ENCODE measurements at places on chromosomes 16 and 17. TPM values are rescaled to one million over a fixed set of nuclear protein-coding genes. Genes with fewer than 3 reads are reported as not detected.

GRCh38 chr17:33381201-33381600 is 88.1 kb upstream of the ASIC2 start:
- no peak overlapping the region for H3K27ac ChIP-seq
- H3K36me3 ChIP-seq, result no peaks in the 10 kb centered on the region
- no peaks in the 10 kb centered on the region for H3K4me1 ChIP-seq

DNA sequence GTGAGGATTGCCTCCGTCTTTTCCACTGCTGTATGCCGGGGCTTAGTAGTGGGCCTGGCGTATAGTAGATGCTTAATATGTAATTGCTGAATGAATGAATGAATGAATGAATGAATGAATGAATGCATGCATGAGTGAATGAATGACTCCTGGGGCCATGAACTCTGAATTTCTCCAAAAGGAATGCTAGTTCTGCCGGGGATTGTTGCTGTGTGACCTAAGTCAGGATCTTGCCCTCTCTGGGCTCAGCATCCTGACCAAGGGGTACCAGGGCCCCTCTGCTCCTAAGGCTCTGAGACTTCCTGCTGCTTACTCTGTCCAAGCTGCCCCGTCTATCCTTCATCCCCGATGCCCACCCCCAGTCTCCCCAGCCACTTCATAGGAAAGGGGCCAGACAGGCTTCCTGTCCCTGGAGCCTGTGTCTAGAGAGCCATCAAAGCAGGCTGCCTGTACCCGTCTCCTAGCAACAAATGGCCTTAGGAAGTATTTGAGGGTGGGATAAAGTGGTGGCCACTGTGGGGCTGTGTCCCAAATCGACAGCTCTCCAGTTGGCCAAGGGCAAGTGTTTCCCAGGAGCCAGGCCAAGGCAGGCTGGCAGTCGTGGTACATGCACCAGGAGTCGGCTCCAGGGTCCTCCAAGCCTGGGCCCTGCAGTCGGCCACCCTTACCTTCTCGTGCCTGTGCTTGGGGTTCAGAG is 11.6 kb upstream of the MPRIP start:
- H3K4me3 ChIP-seq, result no peak overlapping the region
- H3K36me3 ChIP-seq, result no peaks in the 10 kb centered on the region
- H3K4me1 ChIP-seq, result peaks cover 63% of the 10 kb centered on the region
- peaks cover 5% of the 10 kb centered on the region for H3K27me3 ChIP-seq
- no peak overlapping the region for H3K27ac ChIP-seq

DNA sequence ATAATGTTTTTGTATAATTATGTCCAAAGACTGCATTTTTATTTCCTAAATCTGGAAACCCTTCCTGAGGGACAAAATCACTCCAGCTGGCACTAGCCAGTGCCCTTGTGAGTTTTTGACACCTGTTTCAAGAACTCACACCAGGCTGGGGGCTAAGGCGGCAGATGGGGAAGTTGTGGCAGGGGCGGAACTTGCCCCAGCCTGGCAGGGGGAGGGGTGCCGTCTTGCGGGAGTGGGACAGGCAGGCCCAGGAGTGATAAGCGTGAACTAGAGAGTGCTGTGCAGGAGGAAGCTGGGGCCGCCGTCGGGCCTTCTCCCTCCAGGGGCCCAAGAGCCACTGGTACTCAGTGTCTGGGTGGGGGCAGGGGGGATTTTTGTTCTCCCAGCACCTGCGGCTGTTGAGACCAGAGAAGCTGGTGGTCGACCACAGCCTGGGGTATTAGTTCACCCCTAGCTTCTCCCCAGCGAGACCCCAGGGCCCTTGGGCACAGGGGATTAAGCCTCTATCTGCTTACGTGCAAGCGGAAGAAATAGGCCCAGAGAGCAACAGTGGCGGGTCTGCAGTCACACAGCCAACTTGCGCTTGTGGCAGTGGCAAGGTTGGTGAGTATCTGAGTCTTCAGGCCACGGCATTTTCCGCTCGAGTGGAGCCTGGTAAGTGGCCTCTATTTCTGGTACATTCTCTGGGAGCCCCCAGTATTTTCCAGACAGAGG is 40.2 kb upstream of the PLCG2 start:
- no peaks in the 10 kb centered on the region for H3K4me1 ChIP-seq
- H3K27ac ChIP-seq, result no peak overlapping the region
- peaks cover 1% of the 10 kb centered on the region for H3K27me3 ChIP-seq
- no peak for DNase-seq
- H3K36me3 ChIP-seq, result no peaks in the 10 kb centered on the region

- H3K4me3 ChIP-seq, result peak within 1 kb of the TSS; percentile 97
- H3K27ac ChIP-seq, result peak within 1 kb of the TSS; percentile 98
- DNase-seq, result peak; percentile 88
- H3K4me1 ChIP-seq, result peaks cover 20% of the 10 kb centered on the region
Measured at GRCh38 chr17:81702934-81703746, at the start of gene MRPL12. Gene MRPL12 (plus strand): TSS chr17:81703367. CDS start chr17:81703502, 135 bp downstream.

GRCh38 chr16:21161211-21161610 is 2.7 kb downstream of the LDAF1 start:
- peaks cover 70% of the 10 kb centered on the region for H3K4me1 ChIP-seq
- no peak for DNase-seq
- peaks cover 29% of the 10 kb centered on the region for H3K36me3 ChIP-seq
- peaks cover 2% of the 10 kb centered on the region for H3K27me3 ChIP-seq
- no peak overlapping the region for H3K27ac ChIP-seq
- no peak overlapping the region for H3K4me3 ChIP-seq

- DNase-seq, result no peak
- H3K27ac ChIP-seq, result no peak overlapping the region
- H3K4me1 ChIP-seq, result no peaks in the 10 kb centered on the region
Measured at GRCh38 chr17:31469959-31470358, 78.5 kb downstream of the RAB11FIP4 start.

DNA sequence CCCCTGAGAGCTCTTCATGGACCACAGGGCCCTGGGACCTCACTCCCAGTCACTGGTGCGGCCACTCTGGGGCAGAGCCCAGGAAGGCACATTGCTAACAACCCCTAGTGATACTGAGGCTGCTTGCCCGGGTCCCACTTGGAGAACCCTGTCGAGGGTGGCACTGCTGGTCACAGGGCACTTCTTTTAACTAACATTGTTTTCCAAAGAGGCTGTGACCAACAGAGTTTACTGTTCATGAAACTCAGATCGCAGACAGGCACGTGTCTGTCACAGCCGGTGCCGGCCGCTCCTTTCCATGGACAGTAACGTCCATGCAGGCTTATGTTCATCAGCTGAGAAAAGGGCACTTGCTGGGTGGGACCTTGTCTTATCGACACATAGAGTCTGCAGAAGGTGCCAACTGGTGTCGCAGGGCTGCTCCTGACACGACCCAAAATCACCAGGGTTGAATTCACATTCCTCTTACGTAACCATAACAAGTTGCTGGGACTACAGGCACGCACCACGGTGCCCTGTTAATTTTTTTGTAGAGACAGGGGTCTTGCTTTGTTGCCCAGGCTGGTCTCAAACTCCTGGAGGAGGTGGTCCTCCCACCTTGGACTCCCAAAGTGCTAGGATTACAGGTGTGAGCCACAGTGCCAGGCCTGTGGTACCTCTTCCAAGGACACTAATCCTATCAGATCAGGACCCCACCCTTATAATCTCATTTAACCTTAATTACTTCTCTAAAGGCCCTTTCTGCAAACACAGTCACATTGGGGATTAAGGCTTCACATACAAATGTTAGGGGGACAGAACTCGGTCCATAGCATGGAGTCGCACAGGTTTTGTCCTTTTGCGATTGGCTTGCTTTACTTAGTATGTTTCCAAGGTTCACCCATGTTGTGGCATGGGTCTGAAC is 1.2 kb upstream of the ZC3H18 start:
- peak overlapping the region; percentile 77 for H3K27ac ChIP-seq
- H3K4me3 ChIP-seq, result peak overlapping the region; percentile 88
- H3K4me1 ChIP-seq, result peaks cover 33% of the 10 kb centered on the region

Gene CCL14
- total RNA-seq, result not detected

DNA sequence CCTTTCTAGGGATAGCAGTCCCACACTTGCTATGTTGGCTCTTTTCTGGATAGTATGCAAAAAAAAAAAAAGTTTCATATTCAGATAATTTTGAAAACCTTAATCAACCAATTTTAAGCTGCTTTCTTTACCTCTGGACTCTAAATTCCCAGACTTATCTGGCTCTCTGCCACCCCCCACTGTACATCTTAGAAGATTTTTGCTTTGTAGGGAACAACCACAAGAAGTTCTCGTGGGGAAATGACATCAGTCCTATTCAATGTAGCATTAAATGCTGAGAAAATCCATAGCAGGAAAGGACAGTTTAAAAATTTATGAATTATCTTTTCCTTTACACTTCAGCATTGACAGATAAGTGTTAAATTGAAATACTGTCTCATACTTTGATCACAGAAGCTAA is 562.7 kb upstream of the HSBP1 start:
- H3K27me3 ChIP-seq, result no peaks in the 10 kb centered on the region
- DNase-seq, result no peak
- H3K4me3 ChIP-seq, result no peak overlapping the region
- no peaks in the 10 kb centered on the region for H3K36me3 ChIP-seq
- H3K27ac ChIP-seq, result no peak overlapping the region
